HS-5 (cell line): ENCODE measurements at places on chromosomes 11 and 22.

DNA sequence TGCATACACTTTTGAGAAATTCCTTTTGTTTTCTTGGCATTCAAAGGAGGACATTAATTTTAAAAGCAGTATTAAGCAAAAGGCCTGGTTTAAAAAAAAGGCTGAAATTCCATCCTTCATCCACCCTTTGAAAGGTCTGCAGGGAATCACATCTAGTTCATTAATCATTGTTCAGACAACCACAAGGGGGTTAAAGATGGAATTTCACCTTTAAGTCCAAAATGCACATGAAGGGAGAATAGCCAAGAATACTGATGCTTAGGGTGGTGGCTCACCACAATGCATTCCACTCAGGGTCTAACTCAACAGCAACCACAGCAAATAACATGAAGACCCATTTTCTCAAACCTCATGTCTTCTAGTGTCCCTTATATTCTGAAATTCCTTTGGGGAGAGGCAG is 256.9 kb downstream of the CADM1 start:
- no peak for DNase-seq

DNA sequence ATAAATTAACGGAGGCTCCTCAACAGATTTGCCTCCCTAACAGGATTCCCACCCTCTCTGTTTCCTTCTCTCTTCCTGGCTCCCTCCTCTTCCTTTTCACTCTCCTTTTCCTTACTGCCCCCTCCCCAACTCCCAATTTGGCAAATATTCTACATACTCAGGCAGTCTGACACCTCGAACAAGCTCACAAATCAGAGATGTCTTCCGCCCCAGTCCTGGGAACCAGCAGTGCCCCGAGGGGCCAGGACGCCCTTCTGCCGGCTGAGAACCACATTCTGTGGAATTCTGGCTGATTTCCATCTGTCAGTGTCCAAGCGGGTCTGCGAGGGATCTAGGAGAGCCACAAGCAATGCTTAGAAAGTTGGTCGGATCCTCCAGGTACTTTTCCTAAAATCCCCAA is 94.0 kb downstream of the NTM start:
- DNase-seq = no peak

DNA sequence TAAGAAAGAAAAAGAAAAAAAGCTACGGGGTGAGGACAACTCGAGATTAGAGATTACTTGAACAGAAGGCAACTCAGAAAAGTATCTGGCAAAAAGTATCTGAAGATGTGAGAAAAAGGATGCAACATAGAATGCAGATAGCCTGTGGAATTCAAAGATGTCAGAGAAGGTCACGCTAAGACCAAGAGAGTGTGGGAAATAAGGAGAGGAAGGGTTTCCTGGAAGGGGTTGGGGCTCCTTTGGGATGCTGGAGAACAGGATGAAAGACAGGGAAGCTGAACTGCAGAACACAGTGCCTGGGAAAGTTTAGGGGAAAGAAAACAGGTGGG is 1.2 kb downstream of the GUCY1A2 start:
- DNase-seq = no peak

DNA sequence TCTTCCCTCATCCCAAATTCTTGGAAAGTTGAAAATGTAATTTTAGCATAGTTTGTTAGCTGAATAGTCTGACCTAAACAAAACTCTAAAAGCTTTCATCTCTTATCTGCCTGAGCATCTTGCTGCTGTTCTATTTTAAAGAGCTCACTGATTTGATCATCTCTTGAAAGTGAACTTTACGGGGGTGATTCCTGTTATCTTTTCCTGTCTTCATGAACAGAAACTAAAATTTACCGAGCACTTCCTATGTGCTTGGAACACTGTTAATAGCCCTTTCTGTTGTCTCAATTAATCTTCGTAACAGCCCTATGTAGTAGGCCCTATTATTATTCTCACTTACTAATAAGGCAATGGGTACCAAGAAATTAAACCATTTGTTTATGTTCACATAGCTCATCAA is 12.3 kb downstream of the AMOTL1 start:
- DNase-seq = no peak

DNA sequence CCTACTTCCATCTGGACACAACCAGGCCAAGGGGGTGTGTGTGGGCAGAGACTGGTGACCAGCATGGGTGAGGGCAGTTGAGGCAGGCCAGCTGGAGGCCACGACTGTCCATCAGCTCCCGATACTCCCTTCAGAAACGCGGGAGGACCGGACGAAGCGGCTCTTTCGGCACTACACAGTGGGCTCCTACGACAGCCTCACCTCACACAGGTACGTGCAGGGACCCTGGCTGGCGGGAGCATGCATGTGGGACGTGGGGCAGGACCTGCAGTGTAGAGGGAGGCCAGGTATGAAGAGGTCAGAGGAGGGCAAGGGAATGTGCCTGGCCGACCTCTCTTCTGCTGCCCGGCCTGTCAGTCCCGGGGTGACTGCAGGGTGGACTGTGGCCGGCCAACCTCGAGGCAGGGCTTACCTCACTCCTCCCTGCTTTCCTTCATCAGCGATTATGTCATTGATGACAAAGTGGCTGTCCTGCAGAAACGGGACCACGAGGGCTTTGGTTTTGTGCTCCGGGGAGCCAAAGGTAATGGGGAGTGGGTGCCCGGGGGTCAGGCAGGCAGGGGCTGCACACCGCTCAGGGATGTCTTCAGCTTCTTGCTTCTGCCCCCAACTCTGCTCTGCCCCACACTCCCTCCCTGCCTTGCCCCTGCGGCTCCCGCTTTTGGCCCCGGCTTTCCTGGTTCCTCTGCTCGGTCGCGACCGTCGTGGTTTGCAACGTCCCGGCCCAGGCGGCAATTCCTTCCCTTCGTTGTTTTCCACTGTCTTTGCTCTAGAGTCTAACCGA is 31.3 kb downstream of the SHANK3 start:
- DNase-seq = no peak

- DNase-seq = no peak
Observed at GRCh38 chr11:75073459-75074190, 23.1 kb downstream of the OR2AT4 start.
